ENCODE measurements at places on chromosomes 4 and X. TPM values are rescaled to one million over a fixed set of nuclear protein-coding genes. Genes with fewer than 3 reads are reported as not detected.

Gene CRMP1
- total RNA-seq = 195 TPM

Gene AFM
- not detected for total RNA-seq

Gene CSAG1
- total RNA-seq = not detected

Gene KLKB1
- 0.14 TPM for total RNA-seq

Gene NPY1R
- 2.9 TPM for total RNA-seq

Gene LONRF3
- 3.6 TPM for total RNA-seq

Gene UGT2A3
- total RNA-seq = not detected

Gene FREM3
- total RNA-seq = 0.33 TPM

Gene CTBP1
- total RNA-seq = 135 TPM

Gene SH3TC1
- total RNA-seq = 1.6 TPM

Gene APEX2
- total RNA-seq = 3.3 TPM

Gene TRAM1L1
- total RNA-seq = 3.5 TPM

Gene FHIP1A
- total RNA-seq = 0.58 TPM

DNA sequence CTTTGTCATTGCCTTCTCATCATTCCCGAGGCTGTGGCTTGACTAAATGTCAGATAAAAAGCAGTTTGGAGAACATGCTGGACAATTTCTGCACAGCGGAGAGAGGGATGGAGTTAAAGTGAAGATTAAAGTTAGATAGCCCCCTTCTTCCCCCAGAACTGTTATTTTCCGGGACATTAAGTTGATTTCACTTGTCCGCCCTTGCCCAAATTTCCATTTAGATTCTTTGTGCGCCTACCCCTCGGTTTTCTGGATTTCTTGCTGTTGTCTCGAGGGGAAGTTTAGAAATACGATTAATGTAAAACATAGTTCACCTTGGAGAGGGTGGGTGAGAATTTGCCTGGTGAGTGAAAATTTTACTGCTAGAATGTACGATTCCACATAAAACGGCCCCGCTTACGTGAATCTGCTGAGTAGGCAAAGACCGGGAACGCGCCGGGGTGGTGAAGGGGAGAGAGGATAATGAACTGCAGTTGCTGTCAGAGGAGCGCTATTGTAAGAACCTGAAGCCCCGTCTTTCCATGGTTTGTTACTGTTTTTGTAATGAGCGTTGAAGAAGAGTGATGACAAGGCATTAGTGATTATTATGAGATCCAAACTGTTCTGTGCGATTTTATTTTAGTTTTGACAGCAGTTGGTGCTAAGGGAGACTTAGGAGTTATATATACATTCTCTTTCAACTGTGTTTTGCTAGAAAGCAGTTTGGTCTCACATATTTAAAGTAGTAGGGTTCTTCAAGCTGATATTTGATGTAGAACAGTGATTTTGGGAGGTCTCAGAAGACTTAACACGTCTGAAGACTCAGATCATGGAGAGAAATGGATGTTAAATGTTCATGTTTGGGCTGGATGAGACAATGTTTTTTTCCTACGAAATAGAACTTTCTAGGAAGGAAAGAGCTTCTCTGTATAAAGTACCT lies 73.0 kb downstream of the AFF1 start:
- no peak for ATAC-seq

- ATAC-seq = no peak
These were observed 269.9 kb upstream of the NRK start for GRCh38 chrX:105552395-105552794.

DNA sequence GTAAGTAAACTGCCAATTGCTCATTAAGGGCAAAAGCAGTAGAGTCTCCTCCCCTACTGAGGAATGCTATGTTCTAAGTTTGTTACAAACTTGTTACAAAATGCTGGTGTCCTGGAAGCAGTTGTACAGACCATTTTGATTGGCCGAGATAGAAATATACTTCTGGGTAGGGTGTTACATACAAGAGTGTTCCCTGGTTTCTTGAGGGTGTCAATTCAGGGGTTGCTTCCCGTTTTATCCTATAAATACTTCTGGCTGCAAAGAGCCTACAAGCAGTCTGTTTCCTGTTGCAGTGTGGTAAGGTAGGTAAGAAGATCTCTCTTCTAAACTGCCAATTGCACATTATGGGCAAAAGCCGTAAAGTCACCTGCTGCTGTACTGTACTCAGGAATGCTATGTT lies 5.7 kb downstream of the TRPC5OS start:
- ATAC-seq = no peak

DNA sequence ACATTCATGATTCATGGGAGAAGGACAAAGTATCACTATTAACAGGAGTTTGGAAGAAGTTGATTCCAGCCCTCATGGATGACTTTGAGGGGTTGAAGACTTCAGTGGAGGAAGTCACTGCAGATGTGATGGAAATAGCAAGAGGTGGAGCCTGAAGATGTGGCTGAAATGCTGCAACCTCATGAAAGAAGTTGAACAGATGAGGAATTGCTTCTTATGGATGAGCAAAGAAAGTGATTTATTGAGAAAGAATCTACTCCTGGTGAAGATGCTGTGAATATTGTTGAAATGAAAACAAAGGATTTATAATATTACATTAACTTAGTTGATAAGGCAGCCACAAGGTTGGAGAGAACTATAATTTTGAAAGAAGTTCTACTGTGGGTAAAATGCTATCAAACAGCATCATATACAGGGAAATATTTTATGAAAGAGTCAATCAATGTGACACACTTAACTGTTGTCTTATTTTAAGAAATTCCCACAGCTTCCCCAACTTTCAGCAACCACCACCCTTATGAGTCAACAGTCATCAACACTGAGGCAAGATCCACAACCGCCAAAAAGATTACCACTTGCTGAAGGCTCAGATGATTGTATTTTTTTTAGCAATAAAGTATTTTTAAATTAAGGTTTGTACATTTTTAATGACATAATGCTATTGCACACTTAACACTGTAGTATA lies 302.6 kb downstream of the CBLL2 start:
- no peak for ATAC-seq

DNA sequence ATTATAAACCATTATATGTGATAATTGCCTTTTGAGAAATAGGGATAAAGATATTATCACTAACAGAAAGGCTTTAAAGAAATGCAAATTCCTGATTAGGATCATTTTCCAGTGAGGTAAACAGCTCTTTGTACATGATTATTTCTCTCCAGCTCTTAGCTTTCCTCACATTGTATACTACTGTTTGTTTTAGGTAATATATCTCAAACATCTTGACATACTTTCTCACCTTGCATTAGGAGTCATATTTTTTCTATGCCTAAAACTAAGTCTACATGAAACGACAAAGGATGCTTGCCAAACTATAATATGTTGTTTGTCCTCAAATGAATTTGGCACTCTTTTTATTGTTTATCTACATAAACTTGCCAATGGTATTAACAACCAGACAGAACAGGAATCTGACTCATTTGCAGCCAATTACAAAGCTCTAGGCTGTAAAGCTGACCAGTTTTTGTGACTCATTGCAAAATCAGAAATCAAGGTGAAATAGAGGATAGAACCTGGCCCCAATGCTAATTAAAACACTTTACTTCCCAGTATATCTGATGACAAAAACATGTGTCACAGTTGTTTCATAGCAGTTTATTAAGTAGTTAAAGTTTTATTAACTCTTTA lies 107.0 kb downstream of the IQCM start:
- no peak for ATAC-seq

GRCh38 chr4:77007358-77008230 lies 58.0 kb downstream of the SEPTIN11 start:
- no peak for ATAC-seq

DNA sequence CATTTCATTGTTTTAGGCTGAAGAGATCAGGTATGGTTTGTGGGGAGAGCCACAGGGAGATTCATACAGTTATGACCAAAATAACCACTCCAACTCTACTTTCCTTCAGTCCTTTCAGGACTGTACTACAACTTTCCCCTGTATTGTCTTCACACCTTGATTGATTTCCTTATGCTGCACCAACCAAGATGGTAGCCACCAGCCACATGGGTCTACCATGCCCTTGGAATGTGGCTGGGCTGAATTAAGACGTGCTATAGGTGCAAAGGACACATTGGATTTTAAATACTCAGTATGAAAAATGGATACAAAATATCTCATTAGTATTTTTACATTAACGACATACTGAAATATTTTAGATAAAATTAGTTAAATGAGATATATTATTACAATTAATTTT lies 11.2 kb downstream of the IRF2 start:
- no peak for ATAC-seq

- ATAC-seq = no peak
These were observed 314.9 kb upstream of the TRAM1L1 start for GRCh38 chr4:117400039-117400835.

- ATAC-seq = peak; percentile 88
These were observed 16.4 kb downstream of the INTS6L start for GRCh38 chrX:135536877-135537276.

GRCh38 chr4:87529187-87529586 lies at the start of gene SPARCL1:
Gene SPARCL1 (minus strand): TSS chr4:87529376. CDS start chr4:87499574, 29,802 bp downstream.
- ATAC-seq = peak; percentile 44

GRCh38 chr4:139585473-139585872 lies 29.5 kb upstream of the SETD7 start:
- no peak for ATAC-seq

- no peak for ATAC-seq
These were observed 7.3 kb upstream of the MAB21L2 start for GRCh38 chr4:150574678-150575077.

DNA sequence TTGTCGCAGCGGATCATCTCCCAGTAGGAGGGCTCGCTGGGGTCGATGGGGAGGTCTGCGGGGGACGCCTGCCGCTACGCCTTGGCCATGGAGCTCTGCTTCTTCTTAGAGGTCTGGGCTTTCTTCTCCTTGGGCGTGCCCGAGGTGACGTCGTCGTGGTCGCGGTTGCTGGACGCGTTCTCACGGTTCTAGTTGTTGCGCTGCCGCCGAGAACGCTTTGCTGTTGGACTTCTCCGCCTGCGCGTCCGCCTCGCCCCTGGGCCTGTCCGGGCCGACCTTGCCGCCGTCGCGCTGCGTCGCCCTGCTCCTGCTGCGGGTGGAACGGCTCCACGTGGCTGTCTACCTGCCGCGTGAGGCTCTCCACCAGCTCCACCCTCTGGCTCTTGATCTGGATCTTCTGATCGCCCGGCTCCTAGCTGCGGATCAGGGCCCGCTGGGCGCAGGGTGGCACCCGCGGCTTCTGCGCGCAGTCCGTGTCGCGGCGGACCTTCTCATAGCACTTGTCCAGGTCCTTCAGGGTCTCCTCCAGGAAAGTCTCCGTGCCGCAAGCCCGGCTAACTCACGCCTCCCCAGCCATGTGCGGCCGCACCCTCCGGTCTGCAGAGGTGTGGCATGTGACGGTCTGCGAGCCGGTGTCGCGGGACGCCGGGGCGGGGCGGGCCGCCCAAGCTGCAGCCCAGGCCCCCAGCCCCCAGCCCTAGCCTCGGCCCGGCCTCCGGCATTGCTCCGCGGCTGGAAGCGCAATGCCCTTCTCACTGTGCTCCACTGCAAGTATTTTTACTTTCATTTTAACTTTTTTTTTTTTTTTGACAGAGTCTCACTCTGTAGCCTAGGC lies 40.5 kb upstream of the OGT start:
- ATAC-seq = peak; percentile 33

- ATAC-seq = no peak
These were observed 216.9 kb upstream of the TACR3 start for GRCh38 chr4:103936653-103937145.

GRCh38 chrX:133850399-133850798 lies 135.0 kb downstream of the GPC3 start:
- no peak for ATAC-seq

DNA sequence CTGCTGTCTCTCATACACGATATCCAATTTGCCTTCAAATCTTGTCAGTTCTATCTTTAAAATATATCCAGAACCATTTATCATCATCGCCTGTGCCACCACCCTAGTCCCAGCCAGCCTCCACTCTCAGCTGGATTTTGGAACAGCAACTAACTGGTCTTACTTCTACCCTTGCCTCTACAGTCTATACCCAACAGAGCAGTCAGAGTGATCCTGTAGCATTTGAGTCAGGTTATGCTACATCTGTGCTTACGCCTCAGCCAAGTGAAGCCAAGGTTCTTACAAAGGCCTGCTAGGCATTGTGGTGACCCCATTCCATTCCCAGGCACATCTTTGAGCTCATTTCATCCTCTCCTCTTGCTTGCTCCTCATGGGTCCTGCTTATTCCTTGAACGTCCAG lies 95.7 kb upstream of the ACSL1 start:
- ATAC-seq = no peak

GRCh38 chrX:109886122-109886761 lies 116.7 kb upstream of the TMEM164 start:
- no peak for ATAC-seq

- no peak for ATAC-seq
These were observed 41.9 kb downstream of the RRAGB start for GRCh38 chrX:55759478-55759877.

- ATAC-seq = no peak
These were observed 863.2 kb downstream of the TRIML1 start for GRCh38 chr4:189002475-189002874.

DNA sequence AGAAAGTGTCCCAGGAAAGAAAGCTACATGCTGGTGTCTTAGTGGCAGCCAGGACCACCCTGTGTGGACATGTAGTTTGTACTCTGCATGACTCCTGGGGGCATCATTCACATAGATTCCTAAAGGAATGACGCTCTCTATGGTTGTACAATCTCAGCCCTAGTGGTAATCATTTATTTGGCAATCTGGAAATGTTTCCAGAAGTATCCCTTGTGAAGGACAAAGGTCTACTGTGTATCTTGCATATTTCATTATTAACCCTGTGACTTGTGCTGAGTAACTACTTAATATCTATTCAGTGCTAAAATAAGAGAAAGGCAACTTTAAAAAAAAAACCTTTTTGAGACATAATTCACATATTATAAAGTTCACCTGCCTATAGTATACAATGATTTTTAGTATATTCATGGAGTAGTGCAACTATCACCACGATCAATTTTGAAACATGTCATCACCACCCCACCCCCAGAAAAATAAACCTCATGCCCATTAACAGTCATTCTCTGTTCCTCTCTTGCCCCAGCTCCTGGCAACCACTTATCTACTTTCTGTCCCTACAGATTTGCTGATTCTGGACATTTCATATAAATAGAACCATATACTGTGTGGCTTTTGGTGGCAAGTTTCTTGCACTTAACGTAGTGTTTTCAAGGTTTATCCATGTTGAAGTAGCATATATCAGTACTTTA lies 51.7 kb downstream of the SHROOM3 start:
- ATAC-seq = no peak

DNA sequence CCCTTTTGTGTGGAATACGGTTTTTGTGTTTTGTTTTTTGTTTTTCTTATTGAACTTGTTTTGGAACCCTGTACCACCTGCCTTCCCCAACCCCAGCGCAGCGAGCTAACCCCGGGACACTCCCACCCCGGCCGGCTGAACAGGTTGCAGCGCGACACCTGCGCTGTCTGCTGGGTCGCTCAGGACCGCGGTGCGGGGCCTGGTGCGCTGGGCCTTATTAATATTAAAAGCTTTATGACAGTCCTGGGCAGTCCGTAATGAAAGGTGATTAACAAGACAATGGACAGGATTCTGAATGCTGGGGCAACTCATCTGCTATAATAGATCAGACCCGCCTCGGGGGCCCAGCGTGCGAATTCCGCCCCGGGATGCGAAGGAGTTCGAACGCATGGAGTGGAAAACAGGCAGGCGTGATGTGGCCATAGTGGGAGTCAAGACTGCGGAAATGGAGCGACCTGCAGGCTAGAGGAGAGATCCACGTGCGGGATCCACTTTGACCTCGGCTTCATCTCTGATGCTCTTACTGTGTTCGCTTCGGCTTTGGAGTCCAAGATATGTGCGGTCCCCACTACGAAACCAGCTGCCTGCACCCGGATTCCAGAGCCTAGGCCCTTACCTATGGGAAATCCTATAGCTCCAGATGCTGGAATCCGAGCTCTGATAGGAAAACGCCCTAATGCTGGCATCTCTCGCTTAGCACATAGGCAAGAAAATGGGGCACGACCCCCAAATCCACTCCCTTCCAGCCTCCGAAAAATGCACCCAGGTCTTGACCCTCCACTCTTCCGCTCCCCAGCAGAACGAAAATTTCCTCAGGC lies 69.0 kb upstream of the TMEM33 start:
- peak; percentile 10 for ATAC-seq

All from motor neuron (in vitro differentiated cells).